Chondrocyte (in vitro differentiated cells): ENCODE measurements at places on chromosomes 13 and 19. TPM values are rescaled to one million over a fixed set of nuclear protein-coding genes. Genes with fewer than 3 reads are reported as not detected.

The ANKLE1 gene
- total RNA-seq = 0.38 to 0.57 TPM (median 0.53 TPM) in 3 replicates

The MAG gene
- not detected in 3 replicates for total RNA-seq

DNA sequence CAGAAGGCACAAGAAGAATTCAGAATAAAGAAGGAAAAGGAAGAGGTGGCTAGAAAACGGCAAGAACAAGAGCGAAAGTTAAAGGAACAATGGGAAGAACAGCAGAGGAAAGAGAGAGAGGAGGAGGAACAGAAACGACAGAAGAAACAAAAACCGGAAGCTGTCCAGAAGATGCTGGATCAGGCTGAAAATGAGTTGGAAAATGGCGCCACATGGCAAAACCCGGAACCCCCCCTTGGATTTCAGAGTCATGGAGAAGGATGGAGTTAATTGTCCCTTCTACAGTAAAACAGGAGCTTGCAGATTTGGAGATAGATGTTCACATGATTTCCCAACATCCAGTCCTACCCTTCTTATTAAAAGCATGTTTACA lies 6.7 kb downstream of the CD209 start:
- no peak for DNase-seq

The SLC7A9 gene
- total RNA-seq = 0.35 to 0.60 TPM (median 0.41 TPM) in 3 replicates

- DNase-seq = no peak
Measured at GRCh38 chr19:52101866-52102562, 6.4 kb upstream of the ZNF841 start.

GRCh38 chr19:4401769-4402170 lies 670 bp upstream of the CHAF1A start:
- no peak for DNase-seq

The ZSCAN4 gene
- total RNA-seq = not detected in 3 replicates

GRCh38 chr19:42281827-42282762 lies 13.0 kb downstream of the CIC start:
- no peak for DNase-seq

- no peak for DNase-seq
Measured at GRCh38 chr13:107254392-107254791, 686.5 kb upstream of the ARGLU1 start.
